ENCODE measurements at places on chromosomes 11 and 22. TPM values are rescaled to one million over a fixed set of nuclear protein-coding genes. Genes with fewer than 3 reads are reported as not detected.

GRCh38 chr11:65414776-65415498 is 7.7 kb upstream of the NEAT1 start:
- no peak overlapping the region for H3K4me3 ChIP-seq
- no peaks in the 10 kb centered on the region for H3K36me3 ChIP-seq
- peak; percentile 34 for DNase-seq
- no peak overlapping the region for H3K27ac ChIP-seq

GRCh38 chr22:31321421-31321820 is 24.7 kb downstream of the PATZ1 start:
- no peaks in the 10 kb centered on the region for H3K27me3 ChIP-seq
- H3K4me1 ChIP-seq = no peaks in the 10 kb centered on the region
- no peak overlapping the region for H3K4me3 ChIP-seq
- DNase-seq = peak; percentile 53

GRCh38 chr22:46055911-46056545 is 79.1 kb upstream of the WNT7B start:
- H3K27ac ChIP-seq = peak overlapping the region; percentile 97
- H3K4me3 ChIP-seq = peak overlapping the region; percentile 72
- H3K36me3 ChIP-seq = no peaks in the 10 kb centered on the region

DNA sequence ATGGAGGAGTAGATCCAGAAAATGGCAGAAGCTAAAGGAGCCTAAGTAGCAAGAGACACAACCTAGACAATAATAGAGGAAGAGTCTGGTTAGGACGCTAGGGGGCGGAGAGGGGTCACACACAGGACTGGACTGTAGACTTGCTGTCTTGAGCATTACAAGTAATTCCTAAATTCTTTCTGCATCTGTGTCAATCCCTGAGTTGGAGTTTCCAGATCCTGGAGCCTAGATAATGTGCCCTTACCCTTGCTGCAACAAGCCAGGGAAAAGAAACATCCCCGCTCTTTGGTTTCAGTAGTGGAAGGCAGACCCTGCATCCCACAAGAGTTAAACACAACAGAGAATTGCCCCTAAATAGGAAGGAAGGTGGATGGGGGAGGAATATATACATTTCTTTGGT is 14.9 kb upstream of the CCDC73 start:
- no peaks in the 10 kb centered on the region for H3K36me3 ChIP-seq
- no peaks in the 10 kb centered on the region for H3K27me3 ChIP-seq
- no peaks in the 10 kb centered on the region for H3K4me1 ChIP-seq
- no peak for DNase-seq

The ZBTB16 gene
- 52.5 TPM for total RNA-seq

DNA sequence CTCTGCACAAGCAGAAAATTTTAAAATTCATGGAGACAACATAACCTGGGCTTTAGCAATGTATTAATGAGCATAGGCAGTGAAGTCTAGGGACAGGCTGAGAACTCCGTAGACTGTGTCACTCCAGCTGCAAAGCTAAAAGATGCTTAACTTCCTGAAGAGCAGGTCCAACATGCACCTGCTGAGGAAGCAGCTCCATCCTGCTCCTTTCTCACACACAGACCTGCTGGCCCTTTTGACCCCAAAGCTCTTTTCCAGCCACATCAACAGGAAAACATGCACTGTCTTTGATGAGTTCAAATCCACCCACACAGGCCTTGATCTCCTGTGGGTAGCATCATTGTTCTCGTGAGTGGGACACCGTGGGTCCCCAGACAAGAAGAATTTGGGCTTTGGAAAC is 36.0 kb downstream of the SYN3 start:
- no peak overlapping the region for H3K27ac ChIP-seq
- no peaks in the 10 kb centered on the region for H3K27me3 ChIP-seq
- no peaks in the 10 kb centered on the region for H3K4me1 ChIP-seq
- no peak for DNase-seq

DNA sequence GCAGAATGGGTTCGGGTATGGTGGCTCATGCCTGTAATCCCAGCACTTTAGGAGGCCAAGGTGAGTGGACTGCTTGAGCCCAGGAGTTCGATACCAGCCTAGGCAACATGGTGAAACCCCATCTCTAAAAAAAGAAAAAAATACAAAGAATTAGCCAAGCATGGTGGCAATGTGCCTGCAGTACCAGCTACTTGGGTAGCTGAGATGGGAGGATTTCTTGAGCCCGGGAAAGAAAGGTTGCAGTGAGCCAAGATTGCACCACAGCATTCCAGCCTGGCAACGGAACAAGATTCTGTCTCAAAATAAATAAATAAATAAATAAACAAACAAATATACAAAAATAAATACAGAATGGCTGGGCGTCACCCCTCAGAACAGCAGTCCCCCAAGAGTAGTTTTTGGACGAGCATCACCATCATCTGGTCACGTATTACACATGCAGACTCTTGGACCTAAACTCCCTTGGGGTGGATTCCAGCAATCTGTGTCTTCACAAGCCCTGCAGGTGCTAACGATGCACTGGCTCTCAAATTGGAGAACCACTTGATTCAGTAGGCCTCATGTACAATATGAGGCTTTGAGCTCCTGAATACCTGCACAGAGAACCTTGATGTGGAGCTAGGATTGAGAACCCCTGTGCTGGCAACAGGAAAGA is 33.5 kb downstream of the CLMP start:
- H3K36me3 ChIP-seq = no peaks in the 10 kb centered on the region
- no peak overlapping the region for H3K27ac ChIP-seq
- no peaks in the 10 kb centered on the region for H3K4me1 ChIP-seq
- H3K4me3 ChIP-seq = no peak overlapping the region
- no peaks in the 10 kb centered on the region for H3K27me3 ChIP-seq

DNA sequence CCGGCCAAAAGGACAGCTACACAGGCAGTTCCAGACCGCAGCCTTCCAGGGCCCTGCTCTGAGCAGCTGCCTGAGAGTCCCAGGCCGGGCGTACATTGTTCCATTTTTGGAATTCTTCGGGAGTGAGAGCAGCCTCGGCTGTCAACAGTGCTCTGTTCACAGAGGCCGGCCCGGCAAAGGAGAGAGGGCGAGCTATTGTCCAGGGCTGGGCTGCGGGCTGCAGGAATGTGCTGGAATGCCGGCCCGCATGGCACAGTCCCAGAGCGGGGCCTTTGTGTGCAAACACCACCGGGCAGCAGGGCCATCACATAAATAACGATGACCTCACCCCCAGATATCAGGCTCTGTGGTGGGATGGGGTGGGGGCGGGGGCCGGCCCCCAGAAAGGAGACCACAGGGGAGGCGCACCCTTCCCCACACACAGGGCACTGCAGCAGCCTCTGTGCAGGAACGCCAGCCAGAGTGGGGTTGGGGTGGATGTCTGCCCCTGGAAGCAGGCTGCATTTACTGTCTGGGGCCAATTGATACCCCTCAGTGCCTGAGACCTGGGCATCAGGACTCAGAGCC is 15.8 kb downstream of the LINC01488 start:
- DNase-seq = peak; percentile 72
- peak overlapping the region; percentile 65 for H3K27ac ChIP-seq
- peaks cover 21% of the 10 kb centered on the region for H3K4me1 ChIP-seq
- H3K36me3 ChIP-seq = no peaks in the 10 kb centered on the region
- no peak overlapping the region for H3K4me3 ChIP-seq
- H3K27me3 ChIP-seq = no peaks in the 10 kb centered on the region

DNA sequence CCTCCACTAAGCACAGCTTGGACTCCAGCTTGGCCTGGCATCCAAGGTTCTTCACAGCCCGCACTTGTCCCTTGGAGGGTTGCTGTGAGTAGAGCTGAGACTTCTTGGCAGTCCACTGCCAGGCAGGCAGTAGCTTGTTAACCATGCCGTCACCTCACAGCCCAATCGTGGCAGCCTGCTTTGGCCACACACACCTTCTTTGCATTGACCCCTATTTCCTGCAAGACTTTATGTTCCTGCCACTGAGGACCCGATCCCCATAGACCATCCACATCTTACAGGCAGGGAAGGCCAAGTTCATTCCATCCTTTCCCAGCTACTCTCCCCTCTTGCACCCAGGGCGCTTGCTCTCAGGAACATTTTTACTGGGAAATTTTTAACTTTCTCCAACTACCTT is 2.5 kb upstream of the PYGM start:
- H3K4me1 ChIP-seq = peaks cover 56% of the 10 kb centered on the region
- no peak overlapping the region for H3K4me3 ChIP-seq
- H3K36me3 ChIP-seq = peaks cover 14% of the 10 kb centered on the region
- no peak overlapping the region for H3K27ac ChIP-seq
- no peak for DNase-seq

Measured in left lung (tissue), 14 donors.